Tibial nerve (tissue), 4 donors: ENCODE measurements at places on chromosomes 2 and 18. TPM values are rescaled to one million over a fixed set of nuclear protein-coding genes. Genes with fewer than 3 reads are reported as not detected.

The TRIP12 gene
- 190 TPM for total RNA-seq

DNA sequence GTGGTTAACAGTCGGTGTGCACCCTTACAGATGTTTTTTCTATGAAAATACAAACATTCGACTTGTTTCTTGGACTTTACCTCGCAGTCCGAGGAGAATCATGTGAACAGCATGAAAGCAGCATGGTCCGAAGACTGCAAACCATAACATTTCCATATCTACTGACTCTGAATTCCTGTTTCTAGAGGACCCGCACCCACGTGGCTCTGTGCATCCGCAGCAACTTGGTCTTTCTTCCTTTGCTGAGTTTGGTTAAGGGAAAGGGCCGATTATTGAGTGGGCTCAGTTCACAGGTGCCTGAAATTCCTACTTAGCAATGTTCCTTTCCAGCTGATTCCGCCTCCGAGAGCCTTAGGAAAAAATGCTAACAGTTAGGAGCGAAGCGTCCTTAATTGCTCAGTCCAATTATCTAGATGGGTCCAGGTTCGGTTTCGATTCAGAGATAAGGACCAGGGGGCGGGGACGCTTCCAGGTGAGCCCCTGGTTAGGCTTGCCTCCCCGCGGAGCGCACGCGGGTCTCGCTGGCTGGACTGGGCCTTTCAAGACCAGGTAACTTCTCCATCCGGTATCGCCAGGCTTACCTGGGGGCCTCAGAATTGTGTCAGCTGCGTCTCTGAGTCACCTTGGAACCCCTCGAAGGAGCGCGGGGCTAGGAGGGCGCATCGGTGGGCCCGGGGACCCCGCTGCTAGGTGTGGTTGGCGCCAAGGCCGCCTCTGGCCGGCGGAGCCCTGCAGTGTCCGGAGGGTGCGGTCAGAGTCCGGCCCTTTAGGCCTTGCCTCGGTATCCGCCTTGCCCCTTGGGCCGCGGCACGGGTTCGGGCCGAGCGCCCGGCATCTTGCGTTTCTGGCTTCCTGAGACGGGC is 1.1 kb upstream of the B3GNT2 start:
- DNase-seq = no peak

The GDF7 gene
- total RNA-seq = 20.0 TPM

DNA sequence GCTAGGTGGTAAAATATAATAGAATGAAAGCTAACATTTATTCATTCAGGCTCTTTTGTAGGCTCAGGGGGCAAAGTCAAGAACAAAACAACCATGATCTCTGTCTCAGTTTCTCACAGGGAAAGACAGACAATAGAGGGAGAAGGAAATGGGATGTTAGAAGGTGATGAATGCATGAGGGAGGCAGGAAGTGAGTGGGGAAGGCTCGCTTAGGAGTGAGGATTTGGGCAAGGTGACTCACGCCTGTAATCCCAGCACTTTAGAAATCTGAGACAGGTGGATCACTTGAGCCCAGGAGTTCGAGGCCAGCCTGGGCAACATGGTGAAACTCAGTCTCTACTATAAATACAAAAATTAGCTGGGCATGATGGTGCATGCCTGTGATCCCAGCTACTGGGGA is 88.4 kb downstream of the CTIF start:
- DNase-seq = no peak

The FLACC1 gene
- total RNA-seq = 2.1 TPM

The PLCD4 gene
- 14.4 TPM for total RNA-seq

The SERPINB7 gene
- not detected for total RNA-seq

GRCh38 chr18:45687621-45688020 is 36.4 kb upstream of the SLC14A1 start:
- no peak for DNase-seq

- no peak for DNase-seq
These were observed 32.2 kb downstream of the NR4A2 start for GRCh38 chr2:156300337-156300736.

- DNase-seq = peak; percentile 90
These were observed at the start of gene SLC35F5 for GRCh38 chr2:113756355-113757137. Gene SLC35F5 (minus strand): TSS chr2:113756642. CDS start chr2:113756409, 233 bp downstream.

GRCh38 chr18:49920731-49921130 is 107.4 kb upstream of the ACAA2 start:
- no peak for DNase-seq

- no peak for DNase-seq
These were observed 59.8 kb downstream of the SOX11 start for GRCh38 chr2:5751873-5752482.

- DNase-seq = peak; percentile 64
These were observed 146.7 kb upstream of the L3MBTL4 start for GRCh38 chr18:6561420-6561861.

The STAT4 gene
- 0.39 TPM for total RNA-seq

DNA sequence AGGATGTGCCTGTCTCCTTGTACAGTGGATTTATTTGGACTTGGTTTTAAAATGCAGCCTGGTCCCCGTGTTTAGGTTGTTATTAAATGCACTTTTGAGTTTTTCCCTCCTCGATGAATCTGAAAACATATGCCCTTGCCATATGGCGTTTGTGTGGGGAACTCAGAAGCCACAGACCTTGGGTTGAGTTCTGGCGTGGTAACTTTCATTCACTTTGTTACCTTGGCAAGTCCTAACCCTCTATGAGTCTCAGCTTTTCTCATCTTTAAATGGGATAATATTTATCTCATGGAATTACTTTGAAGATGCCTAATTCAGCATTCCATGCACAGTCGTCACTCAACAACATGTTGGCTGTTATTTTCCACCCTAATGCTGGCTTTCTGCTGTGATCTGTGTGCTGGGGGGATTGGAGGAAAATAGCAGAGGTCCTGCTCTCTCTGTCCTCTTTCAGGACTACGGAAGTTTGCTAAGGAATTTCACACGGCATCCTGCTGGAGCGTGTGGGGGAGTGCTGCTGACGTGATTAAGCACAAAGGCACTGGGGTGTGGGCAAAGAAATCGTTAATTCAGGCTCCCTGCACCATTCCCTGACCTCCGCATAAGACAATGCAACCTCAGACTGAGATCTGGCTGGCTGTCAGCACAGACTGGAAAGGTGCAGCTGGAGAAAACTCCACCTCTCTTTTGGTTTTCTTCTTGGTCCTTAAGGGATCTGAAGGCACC is 61.7 kb downstream of the LDLRAD4 start:
- DNase-seq = no peak

- DNase-seq = no peak
These were observed 36.6 kb upstream of the ASB1 start for GRCh38 chr2:238389988-238390589.

DNA sequence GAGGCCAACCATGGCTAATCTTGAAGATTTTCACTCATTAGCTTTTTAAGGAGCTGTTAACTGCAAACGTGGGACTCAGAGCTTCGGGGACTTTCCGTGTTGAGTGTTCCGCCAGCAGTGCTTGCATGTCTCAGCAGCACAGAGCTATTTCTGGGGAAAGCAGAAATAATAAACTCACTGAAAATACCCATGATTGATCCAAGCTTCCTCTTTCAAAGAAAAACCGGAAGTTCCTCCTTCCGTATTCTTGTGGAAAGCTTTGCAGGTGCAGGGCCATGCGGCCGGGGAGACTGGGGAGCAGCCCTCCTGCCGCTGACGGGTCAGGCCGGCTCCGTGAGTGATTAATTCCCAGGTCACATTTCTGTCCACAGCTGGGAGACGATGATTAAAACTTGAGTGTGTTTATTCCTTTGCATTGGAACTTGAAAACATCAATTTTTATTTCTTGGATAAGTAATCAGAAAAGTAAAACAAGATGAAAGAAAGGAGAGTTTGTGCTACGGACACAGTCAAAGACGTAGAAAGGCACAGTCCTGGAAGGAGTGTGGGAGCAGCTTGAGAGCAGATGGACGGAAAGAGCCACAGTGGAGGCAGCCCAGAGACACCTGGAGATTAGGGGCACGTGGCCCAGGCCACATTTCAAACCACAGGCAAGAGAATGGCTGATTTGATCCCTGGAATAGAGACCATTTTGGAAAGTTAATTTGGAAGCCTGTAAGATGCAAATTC is 54.2 kb upstream of the CTDP1 start:
- DNase-seq = no peak

The FOXD4L1 gene
- total RNA-seq = not detected

DNA sequence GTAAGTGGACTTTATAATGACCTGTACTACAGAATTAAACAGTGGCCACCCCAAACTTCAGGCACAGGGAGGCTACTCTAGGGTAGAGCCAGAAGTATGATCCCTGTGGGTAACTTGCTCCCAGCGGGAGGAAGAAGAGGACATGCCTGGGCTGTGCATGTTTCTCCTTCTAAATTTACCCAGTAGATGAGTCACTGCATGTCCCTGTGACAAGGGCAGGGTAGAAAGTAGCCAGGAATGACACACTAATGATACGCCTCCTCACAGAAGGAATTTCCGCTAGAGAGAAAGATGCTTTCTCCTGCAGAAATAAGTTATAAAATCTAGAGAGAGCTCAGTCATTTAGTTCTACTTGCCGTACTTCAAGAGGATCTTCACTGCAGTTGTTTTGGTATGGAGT is 7.5 kb downstream of the ACYP2 start:
- DNase-seq = no peak

The AQP12B gene
- total RNA-seq = not detected

DNA sequence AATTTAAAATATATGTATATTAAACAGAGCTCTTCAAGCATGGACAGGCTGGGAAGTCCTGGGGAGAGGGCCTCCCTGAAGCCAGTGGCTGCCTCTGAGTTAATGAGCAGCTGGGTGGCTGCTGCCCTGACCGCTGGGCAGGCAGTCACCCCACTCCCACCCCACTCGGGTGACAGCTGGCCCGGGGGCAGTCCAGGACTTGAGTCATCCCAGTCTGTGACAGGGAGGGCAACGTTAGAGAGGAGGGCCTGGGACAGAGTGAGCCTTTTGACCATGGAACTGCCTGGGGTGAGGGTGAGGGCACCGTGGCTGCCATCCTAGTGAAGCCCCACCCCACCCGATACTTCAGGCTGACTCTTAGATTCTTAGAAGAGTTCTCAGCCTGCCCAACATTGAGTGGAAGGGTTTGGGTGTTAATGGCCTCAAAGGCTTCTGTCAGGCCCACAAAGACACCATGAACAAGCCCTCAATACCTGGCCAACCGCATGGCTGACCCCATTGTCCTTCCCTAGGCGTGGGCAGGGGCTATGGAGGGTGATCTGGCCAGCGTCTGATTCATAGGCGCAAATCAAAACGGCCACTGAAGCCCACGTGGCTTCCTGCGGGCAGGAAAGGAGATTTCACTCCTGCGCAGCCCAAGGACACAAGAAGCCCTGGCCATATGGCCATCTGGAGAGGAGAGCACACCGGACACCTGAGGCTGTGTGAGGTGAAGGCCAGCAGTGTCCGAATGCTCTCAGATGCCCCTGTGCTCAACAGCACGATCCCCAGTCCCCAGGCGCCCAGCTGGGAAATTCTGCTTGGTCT is 47.5 kb downstream of the MRPS5 start:
- DNase-seq = no peak

DNA sequence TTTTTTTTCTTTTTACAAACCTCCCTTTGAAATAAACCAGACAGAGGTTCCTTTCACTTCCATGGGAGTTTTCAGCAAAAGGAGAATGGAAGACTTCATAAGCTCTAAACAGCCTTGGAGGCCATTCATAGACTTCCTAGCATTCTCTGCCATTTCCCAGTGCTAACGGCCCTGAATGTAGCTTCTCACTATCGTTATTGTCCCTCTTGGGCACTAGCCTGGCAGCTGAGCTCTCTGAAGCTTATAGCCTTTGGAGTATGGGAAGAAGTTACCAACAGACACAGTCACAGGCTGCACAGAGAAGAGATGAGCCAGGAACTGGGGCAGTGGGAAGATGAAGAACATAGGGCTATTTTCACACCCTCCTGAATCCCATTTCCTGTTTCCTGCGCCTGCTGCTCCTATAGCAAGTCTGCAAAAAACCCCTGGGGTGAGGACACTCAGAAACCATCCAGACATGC is 29.1 kb upstream of the EPC2 start:
- DNase-seq = no peak

- no peak for DNase-seq
These were observed 256.0 kb downstream of the HAUS1 start for GRCh38 chr18:46360102-46360699.

GRCh38 chr18:23819001-23819400 is 129.7 kb downstream of the LAMA3 start:
- DNase-seq = no peak

DNA sequence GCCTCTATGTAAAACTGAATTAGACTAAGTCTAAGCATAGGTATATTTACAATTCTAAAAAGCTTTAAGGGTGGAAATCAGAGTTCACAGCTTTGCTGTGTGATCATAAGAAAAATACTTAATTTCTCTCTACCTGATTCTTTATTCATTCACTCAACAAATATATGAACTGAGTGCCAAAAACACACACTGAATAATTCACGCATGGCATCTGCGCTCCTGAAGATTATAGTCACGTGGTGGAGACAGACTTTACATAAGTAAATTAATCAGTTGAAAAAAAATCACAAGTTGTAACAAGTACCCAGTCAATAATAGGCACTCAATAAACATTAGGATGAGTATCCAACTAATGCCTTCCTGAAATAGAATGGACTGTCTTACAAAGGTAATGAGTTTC is 351.6 kb downstream of the METTL4 start:
- DNase-seq = no peak

DNA sequence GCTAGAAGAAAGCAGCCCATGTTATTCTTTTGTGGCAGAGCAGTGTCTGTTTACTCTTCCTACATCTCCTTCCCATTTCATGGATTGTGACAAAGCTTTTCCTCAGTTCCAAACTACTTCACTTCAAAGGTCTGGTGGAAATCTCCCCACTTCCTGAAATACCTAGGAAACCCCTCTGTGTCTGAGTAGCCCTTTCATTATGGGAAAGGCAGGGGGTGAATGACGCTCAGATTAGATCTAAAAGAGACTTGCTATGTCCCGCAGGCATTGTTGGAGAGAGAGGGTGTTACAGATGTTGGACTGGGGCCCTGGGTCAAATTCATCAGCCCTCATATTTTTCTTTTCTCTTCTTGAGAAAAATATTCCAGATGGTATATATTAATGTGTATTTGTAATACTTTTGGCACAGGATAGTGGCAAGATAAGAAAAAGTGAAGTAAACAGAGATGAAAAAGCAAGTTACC is 675.0 kb downstream of the IRS1 start:
- no peak for DNase-seq

The SYT4 gene
- not detected for total RNA-seq

- no peak for DNase-seq
These were observed 54.2 kb downstream of the KCNG2 start for GRCh38 chr18:79851950-79852349.

GRCh38 chr2:218832081-218832480 is 478 bp upstream of the PRKAG3 start:
- no peak for DNase-seq

The SLC8A1 gene
- 9.2 TPM for total RNA-seq

GRCh38 chr18:56508370-56509036 is 129.9 kb downstream of the TXNL1 start:
- no peak for DNase-seq

GRCh38 chr18:64693766-64694165 is 544.9 kb upstream of the LINC00305 start:
- DNase-seq = no peak

GRCh38 chr2:219570924-219571310 is 422 bp downstream of the OBSL1 start:
- no peak for DNase-seq
